ENCODE measurements at places on chromosomes 7 and 10.
A peak's percentile ranks its signal among the peaks of the same experiment; 100 is the strongest.

GRCh38 chr7:101620991-101621390 lies 8.1 kb downstream of the MYL10 start:
- peak; percentile 5 for DNase-seq

- DNase-seq = no peak
Measured at GRCh38 chr10:21083861-21084260, 186.8 kb upstream of the NEBL start.

- no peak for DNase-seq
Measured at GRCh38 chr10:49080071-49080470, 35.3 kb downstream of the VSTM4 start.

DNA sequence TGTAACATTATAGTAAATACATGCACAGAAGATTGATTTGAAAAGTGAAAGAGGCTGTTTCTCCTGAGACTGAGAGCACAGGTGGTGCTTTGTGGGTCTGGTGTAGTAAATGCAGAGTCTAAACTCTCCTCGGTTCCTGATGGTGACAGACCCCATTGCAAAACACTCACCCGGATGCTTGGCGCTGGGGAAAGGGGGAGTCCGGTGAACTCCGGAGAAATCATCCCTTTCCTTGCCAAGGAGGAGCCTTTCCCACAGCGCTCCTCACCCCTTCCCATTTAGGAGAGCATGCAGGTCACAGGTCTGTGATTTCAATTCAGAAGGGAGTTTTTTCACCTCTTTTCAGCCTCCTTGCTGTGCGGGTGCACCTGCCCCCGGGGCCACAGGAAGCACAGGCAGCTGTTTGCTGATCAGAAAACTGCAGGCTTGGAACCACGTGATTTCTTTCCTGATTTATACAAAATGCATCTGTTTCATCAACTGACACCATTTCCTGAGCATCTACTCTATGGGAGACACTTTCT lies 75.6 kb upstream of the LYZL2 start:
- DNase-seq = peak; percentile 59

GRCh38 chr7:135845415-135846075 lies 96.9 kb upstream of the FAM180A start:
- no peak for DNase-seq

DNA sequence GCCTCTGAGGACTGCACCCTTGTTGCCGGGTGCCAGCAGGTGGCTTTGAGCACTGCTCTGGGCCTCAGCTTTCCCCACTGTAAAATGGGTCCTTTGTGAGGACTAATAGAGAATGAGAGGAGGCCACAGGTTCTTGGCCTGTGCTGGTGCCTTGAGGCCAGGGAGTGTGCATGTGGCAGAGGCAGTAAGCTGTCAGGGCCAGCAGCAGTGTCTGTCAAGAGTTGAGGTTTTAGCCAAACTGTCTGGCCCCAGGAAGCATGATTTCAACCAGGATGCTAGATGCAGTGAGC lies 13.5 kb downstream of the NACAD start:
- DNase-seq = no peak

- no peak for DNase-seq
Measured at GRCh38 chr7:93958216-93958615, 36.7 kb downstream of the GNG11 start.

- no peak for DNase-seq
Measured at GRCh38 chr10:57696641-57697040, 571.1 kb downstream of the IPMK start.

- DNase-seq = no peak
Measured at GRCh38 chr10:43160046-43160920, 22.0 kb downstream of the CSGALNACT2 start.

Measured in naive thymus-derived CD4-positive, alpha-beta T cell (primary cell).